Memory B cell (primary cell): ENCODE measurements at places on chromosomes 5 and 9.

DNA sequence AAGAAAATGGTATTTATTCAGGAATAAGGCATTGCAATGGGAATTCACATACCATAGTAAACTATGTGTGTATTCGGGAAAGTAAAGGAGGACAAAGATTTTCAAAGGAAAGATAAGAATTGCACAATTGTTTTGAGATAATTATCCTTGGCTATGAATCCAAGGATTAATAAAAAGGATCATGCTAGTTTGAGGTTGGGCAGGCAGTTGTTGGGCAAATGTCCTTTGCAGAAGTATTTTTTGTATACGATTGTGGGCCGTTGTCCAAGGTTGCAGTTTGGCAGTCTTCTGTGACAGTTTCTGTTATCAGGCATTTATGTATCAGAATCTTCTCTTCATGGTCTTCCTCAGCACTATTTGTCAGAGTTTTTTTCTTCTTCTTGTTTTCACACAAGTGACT lies 10.6 kb upstream of the UBAP2 start:
- no peak for DNase-seq

DNA sequence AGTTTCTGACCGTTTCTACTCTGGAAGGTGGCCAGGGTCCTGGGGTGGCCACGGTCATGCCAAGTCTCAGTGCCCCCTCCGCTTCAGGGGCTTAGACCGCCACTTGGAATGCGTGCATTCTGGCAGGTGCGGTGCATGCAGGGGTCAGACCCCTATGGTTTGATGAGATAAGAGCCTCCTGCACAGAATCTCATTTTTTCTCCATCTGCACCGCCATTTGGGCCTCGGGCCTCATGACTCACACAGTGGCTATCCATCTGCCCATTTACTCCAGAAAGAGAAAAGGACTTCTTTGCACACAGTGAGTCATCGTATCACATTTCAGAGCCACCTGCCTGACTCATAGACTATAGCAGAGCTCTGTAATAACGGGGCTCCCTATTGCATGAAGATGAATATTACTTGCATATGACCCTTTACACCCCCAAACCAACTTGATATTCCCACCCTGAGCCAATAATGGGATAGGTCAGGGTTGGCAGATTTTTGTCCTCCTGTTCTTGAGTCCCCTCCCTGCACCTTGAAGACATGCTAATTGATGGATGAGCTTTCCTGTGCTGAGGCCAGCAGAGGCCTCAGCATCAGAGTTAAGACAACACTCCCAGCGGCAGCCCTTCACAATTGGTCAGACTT lies 157.4 kb downstream of the NR3C1 start:
- DNase-seq, result no peak

DNA sequence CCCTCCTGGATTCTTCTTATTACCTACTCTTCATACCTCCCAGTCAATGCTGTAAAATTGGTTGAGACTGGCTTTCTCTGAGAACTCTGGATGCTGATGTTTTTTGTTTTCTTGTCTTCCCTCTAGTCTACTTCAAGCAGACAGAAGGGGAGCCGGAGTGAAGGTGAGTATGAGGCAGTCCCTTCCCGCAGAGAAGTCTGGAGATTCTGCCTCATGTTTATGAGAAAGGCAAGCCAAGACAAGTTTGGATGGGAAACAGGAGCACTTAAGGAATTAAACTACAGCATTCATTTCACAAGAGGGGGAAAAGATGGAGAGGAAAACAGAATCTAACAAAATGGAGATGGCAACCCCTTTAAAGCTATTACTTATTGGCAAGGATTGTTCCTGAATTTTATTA lies 246.1 kb downstream of the TRIM32 start:
- DNase-seq, result no peak

DNA sequence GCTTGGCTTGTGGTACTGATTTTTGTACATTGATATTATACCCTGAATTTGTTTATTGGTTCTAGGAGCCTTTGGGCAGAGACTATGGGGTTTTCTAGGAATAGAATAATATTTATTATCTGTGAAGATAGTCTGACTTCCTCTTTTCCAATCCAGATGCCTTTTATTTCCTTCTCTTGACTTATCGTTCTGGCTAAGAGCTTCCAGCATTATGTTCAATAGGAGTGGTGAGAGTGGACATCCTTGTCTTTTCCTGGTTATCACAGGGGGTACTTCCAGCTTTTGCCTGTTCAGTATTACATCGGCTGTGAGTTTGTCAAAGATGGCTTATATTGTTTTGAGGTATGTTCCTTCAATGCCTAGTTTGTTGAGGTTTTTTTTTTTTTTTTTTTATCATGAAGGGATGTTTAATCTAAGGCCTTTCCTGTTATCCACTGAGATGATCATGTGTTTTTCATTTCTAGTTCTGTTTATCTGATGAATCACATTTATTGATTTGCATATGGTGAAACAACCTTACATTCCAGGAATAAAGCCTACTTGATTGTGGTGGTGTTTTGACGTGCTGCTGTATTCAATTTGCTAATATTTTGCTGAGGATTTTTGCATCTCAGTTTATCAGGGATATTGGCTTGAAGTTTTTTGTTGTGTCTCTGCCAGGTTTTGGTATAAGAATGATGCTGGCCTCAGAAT lies 77.5 kb downstream of the CERT1 start:
- no peak for DNase-seq

DNA sequence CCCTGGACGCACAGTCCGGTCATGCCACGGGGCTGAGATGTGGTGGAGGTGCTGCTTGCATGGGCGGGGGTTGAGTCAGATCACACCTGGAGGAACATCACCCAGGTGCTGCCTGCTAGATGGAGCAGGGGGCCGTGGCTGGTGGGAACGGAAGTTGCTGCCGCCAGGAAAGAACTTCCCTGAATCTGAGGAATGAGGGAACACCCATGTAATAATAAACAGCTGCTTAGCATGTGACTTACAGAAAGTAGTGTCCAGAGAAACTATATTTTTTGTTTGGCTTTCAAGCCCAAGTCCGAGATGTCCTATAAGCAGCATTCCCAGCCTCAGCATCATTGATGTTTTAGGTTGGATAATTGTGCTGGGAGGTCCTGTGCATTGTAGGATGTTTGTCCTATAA lies 27.1 kb upstream of the FAM240B start:
- no peak for DNase-seq

DNA sequence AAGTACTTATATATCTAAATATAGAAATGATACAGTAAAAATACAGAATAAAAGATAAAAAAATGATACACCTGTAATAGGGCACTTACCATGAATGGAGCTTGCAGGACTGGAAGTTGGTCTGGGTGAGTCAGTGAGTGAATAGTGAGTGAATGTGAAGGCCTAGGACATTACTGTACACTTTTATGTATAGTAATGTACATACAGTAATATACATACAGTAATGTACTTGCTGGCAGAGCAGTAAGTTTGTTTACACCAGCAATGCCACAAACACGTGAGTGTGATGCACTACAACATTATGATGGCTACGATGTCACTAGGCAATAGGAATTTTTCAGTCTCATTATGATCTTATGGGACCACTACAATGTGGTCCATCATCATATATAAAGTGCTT lies 34.2 kb downstream of the SUSD1 start:
- DNase-seq, result no peak

- DNase-seq, result no peak
These were observed 224.5 kb downstream of the BNC2 start for GRCh38 chr9:16645970-16646369.

- no peak for DNase-seq
These were observed 17.5 kb downstream of the SPOCK1 start for GRCh38 chr5:137481596-137481995.

- no peak for DNase-seq
These were observed 411.1 kb downstream of the ACTL7B start for GRCh38 chr9:108444400-108445358.

DNA sequence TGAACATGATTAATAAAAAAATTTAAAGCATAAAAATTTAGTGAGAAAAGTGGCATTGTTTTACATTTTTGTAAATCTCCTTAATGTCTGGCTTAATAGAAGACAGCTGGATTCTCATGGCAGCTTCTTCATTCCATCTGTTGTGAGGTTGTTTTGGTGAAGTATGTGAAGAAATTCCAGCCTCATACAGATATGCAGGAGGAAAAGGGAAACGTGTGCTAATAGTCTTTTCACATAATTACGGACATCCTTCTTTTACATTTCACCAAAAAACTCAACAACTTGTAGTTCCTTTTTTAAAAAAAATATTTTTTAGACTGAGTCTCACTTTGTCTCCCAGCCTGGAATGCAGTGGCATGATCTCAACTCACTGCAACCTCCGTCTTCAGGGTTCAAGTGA lies 46.9 kb downstream of the HACD4 start:
- no peak for DNase-seq

DNA sequence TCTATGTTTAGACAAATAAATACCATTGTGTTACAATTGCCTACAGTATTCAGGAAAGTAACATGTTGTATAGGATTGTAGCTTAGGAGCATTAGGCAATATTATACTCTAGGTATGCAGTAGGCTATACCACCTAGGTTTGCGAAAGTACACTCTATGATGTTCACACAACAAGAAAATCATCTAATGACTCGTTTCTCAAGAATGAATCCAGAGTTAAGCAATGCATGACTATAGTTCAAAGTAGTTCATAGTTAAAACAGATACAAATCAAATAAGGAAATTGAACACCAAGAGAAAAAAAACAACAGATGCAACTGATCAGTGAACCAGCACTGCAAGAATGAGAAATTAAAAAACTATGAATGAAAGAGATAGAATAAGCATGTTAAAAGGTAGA lies 27.6 kb upstream of the ABLIM3 start:
- no peak for DNase-seq

DNA sequence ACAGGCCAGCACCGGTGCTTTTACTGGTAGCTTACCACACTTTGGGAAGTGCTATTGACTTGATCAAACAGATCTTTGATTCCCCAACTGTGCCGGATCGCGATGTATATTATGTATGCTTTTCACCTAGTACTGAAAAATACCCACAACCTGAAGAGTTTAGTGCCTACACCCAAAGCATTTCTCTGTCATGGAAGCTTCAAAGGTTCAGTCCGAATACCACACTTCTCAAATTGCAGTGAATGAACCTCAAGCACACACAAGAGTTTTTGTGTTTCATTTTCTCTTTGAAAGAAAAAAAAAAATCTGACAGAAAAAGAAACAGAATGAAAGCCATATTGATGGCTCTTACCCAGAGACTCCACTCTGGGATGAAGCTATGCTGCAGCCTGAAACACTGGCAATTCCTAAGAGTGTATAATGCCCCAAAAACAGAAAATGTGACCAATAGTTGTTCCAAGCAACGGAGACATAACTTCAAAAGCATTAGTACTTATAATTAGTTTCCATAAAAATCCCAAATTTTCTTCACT lies 100.9 kb downstream of the EBF1 start:
- DNase-seq, result no peak

GRCh38 chr5:139767960-139768359 lies 27.6 kb upstream of the PSD2 start:
- no peak for DNase-seq

- DNase-seq, result no peak
These were observed 500 bp upstream of the CREBRF start for GRCh38 chr5:173055722-173055982.

GRCh38 chr9:134683714-134684374 lies 42.2 kb downstream of the COL5A1 start:
- DNase-seq, result no peak

- DNase-seq, result no peak
These were observed 23.6 kb downstream of the MARCHF3 start for GRCh38 chr5:127006744-127007143.

DNA sequence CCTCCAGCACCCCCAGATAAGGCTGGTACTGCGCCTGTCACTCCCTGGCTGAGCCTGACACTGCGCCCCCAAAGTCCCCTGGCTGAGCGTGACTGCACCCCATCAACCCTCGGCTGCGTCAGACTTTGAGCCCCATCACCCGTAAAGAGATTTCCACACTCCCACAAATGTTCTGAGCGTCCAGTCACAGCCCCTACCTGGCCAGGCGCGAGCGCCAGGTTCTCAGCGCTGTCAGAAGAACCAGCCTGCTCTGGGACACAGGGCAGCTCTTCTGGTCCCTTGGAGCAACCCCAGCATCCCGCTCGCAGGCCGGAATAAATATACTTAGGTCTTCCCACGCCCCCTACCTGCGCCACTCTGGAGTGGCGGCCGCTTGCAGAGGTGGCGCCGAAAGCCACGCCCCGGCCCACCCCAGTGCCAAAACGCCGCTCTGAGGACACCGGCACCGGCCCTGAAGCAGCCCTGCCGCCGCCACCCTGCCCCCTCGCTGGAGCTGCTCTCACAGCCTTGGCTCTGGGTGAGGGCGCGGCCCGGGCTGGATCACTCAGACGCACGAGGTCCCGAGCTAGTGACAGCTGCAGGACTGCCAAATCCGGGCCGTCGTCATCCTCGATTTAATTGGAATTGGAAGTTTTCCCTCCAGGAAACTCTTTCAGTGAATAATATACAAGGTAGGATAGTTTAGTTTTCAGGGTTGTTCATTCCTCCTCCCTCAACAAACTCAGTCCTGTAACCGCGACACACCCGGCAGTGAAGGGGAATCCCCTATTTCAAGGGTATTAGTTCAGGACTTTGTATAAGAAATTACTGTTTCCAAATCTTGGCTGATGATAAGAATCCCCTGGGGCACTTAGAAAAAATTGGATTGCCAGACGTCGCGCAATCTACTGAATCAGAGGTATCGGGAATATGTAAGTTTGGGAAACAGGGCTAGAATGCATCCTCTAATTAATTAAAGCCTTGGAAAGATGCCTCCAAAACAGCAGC lies 1.2 kb upstream of the CEMIP2 start:
- peak; percentile 52 for DNase-seq

- DNase-seq, result no peak
These were observed 96.4 kb downstream of the RFK start for GRCh38 chr9:76297721-76298239.

DNA sequence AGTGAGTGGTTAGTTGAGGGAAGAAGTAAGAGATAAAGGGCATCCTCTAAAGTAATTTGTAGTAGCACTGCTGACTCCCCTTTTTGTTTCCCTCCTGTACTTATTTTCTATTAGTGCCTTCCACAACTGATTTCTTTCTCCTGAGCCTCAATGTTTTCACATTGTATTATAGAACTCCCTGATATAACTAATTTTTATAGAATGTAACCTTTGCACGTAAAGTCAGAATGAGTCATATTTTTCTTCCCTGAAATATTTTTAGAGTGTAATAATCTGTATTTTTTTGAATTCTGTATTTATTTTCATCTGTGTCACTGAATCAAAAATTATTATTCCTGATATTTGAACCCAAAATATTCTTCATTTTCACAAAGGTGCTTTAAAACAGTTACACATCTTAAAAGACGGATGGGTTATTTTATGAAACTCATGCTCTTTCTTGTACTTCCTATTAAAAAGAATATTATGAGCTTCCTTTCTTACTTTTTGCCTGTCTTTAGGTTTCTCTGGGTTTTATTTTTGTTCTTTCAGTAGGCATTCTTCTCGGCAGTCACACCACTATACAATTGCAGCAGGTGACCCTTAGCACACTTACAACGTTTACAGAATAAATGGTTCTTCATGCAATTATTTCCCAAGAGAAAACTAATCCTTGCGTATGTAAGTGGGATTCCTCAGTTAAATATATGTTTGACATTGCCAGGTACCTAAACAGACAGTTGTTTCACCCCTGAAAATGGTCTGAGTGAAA lies 30.5 kb upstream of the DMRTA1 start:
- no peak for DNase-seq
